ENCODE measurements at places on chromosomes 11 and 22.
A peak's percentile ranks its signal among the peaks of the same experiment; 100 is the strongest.

- no peak for DNase-seq
These were observed 41.0 kb upstream of the PARVG start for GRCh38 chr22:44139773-44140172.

- DNase-seq, result no peak
These were observed 14.1 kb downstream of the PIK3IP1 start for GRCh38 chr22:31278151-31278621.

GRCh38 chr22:40128989-40129388 is 48.7 kb upstream of the TNRC6B start:
- no peak for DNase-seq

GRCh38 chr11:114621072-114621471 is 25.5 kb upstream of the NXPE4 start:
- no peak for DNase-seq

GRCh38 chr11:368414-369335 is 624 bp upstream of the B4GALNT4 start:
- no peak for DNase-seq

- DNase-seq, result peak; percentile 12
These were observed 1.4 kb upstream of the NEFH start for GRCh38 chr22:29478326-29479276.

DNA sequence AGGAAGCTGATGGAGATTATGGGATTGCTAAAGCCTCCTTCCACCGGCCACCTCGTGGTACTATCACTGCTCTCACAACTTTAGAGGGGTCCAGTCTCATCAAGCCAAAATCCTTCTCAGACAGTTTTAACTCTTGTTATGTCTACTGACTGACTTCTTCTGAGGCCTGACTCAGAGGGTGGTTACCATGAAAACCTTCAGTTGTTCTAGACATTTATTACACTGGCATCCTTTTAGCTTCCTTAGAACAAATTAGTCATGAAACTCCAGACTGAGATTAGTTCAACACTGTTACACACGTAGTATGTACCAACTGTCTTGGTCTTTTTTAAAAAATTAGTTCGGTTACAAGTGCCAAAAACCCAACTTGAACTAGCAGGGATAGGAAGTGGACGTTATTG is 7.5 kb downstream of the DIXDC1 start:
- DNase-seq, result no peak

DNA sequence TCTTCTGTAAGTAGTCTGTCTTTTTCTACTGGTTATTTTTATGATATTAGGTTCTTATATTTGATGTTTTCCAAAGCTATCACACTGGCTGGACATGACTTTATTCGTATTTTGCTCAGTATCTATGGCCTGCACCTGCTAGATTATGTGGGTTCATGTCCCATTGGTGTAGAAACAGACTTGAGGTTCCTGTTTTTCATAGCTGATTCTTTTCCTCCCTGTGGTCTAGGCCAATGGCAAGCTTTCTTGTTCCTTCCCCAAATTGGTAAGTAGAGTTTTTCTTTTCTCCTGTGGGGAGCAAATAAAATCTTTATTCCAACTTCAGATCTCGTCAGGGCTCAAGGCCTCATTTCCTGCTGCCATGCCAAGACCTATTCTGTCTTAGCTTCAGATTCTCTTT is 30.2 kb upstream of the SWAP70 start:
- no peak for DNase-seq

GRCh38 chr22:28563636-28564035 is 116.0 kb downstream of the TTC28 start:
- DNase-seq, result no peak

GRCh38 chr11:69674267-69674885 is 777 bp downstream of the LTO1 start:
- no peak for DNase-seq

DNA sequence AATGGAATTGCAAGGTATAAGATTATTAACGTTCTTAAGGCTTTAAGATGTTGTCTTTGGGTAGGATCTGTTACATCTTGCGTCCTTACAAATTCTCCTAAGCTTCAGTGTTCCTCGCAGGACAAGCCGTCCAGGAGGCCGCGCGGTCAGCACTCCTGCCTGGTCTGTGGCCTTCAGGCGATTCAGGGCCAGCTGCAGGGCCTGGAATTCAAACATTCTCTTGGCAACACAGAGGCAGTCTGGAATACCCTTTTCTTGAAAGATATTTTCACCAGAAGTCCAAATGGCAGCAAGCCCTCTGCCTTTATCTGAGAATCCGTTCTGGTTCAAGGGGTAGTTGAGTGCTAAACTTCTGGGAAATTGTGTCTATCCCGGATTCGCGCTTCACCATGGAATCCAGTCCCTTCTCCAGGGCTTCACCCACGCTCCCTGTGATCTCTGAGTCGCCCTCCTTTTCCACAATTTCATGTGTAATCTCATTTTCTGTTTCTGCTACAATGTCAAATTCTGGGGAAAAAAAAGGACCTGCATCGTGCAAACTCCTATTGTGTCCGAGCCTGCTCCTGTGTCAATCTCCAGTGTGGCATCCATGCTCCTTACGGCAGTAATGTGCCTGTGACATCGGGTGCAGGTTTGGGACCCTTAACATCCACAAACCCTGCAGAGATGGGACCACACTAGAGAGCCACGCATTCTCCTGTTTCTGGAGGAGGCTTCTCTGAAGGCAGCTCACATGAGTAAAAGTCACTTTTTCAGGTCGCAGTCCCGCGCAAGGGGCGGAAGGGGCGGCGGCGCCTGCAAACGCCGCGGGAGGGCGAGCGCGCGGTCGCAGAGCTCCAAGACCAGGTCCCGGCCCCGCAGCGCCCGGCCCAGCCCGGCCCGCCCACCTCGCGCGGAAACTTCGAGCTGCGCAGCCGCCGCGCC is 25.4 kb upstream of the SORL1 start:
- no peak for DNase-seq

DNA sequence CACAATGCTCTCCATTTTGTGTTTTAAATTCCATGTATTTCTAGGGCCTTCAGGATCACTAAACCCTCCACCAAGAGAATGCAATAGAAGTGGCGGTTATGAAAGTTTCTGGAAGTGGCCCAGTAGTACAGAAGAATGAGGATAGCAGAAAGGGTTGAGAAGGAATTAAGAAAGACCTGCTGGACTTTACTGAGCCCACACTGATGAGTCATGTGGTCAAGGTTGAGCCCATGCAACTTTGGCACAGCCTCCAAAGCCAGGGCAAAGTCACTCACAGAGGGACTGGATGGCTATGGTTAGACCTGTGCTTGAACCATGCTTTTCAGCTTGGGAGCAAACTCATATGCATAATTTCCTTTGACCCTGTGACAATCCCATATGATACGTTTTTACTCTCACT is 102.9 kb upstream of the PLET1 start:
- DNase-seq, result no peak

GRCh38 chr11:25992294-25992693 is 339.6 kb upstream of the ANO3 start:
- DNase-seq, result no peak

GRCh38 chr11:57368106-57368844 is 12.7 kb downstream of the PRG3 start:
- DNase-seq, result no peak

GRCh38 chr22:20624161-20624616 is 116.8 kb downstream of the MED15 start:
- no peak for DNase-seq

DNA sequence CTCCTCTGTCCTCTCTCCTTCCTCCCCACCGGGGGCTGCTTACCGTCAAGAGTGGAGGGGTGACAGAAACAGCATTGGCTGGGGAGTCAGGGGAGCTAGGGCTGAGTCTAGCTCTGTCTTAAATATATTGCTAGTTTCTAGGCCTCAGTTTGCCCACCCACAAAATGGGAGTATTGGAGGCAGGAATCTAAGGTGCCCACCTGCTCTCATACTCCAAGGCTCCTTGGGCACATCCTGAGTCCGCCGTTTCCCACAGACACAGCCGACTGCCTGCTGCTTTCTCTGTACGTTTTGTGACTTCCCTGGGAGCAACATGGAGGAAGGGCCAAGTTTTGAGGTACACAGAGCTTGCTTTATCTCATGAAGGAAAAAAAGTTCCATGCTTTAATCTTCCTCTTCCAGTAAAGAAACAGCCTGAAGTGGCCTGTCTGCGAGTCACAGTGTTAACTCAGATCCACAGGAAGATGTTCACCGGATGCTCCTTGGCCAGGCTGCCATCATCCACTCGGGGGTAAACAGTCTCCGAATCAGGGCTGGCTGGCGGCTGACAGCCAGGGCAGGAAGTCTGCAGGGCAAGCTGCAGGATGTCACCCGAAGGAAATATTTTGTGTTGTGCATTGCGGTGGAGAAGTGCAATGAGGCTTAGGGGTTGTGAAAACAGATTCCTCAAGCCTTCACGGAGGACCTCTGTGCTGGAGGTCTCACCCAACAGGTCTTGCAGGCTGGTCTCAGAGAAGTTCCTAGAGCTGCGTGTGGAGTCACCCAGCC is 11.0 kb upstream of the CERK start:
- DNase-seq, result peak; percentile 75

GRCh38 chr22:31876156-31876920 is 68.0 kb upstream of the YWHAH start:
- DNase-seq, result no peak

- DNase-seq, result no peak
These were observed 826 bp upstream of the EEF1G start for GRCh38 chr11:62574363-62575071.

DNA sequence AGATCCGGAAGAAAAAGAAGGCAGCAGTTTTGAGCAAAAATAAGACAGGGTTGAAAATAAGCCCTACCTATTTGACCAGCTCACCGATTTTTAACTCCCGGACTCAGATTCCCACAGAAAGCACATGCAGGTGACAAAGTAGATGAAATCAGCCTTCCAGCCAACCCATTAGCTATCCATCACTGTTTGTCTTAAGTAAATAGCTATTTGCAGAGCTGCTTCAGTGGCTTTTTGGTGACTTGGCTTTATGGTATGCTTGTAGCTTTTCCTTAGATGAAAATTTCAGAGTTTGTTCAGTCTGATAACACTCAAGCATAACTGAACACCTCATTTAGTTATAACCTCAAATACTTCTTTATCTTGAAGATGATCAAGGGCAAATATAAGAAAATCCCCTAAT is 192.6 kb downstream of the HIPK3 start:
- no peak for DNase-seq

DNA sequence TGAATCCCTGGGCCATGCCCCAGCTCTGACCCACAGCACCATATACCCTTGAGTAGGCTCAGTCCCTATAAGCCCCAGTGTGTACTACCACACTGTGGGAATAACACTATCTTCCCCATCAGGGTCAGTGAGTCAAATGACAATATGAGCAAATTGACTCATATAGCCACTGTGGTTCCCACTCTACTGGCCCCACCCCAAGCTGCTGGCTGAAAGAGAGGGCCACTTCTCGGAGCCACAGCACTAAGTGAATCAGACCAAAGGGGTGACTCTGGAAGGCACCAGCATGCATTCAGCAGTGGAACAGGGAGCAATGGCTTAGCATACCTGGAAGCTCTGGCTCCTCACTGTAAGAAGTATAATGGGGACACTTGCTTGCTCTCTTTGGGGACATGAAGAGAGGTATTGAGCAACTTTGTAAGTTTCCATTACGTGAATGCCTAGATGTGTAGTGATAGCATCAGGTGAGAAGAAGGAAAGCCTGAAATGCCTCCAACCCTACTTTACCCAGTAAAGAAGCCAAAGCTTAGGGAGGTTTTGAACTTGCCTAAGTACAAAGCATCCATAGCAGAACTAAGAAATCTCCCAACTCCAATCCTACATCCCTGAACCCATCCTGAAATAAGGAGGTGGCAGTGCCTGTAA is 13.5 kb downstream of the CD59 start:
- DNase-seq, result no peak

- no peak for DNase-seq
These were observed 28.6 kb downstream of the PARVG start for GRCh38 chr22:44209343-44209742.

DNA sequence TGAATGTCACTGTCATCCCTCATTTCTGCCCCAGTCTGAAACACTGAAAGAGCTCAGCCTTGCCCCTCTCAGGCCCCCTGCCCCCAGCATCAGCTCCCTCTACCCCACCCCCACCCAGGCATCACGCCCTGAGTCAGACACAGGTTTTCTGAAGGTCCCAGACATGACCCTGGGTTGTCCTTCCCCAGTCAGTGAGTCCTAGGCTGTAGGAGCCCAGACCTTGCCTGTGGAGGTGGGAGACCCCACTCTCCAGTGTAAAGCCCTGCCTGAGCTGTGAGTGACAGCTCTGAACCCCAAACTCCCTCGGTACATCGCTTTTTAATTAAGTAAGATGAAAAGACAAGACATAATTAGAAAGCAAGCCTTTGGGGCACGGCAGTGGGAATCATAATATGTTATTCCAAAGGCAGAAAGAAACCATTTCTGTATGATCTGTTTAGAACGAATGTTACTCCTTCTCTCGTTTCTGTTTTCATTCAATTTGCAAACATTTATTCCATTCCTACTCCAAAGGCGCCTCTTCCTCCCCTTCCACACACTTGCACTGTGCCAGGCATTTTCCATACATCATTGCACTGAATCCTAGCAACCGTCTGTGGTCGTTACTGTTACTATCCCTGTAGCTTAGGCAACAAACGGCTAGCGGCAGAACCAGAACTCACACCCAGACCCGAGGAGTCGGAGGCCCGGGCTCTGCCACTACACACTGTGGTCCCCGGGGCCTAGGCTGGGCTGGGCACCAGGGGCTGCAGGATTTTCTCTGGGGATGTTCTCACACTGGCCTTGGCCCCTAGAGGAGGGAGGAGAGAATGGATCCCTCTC is 63.4 kb downstream of the CD6 start:
- no peak for DNase-seq

- no peak for DNase-seq
These were observed 15.5 kb downstream of the TSKU start for GRCh38 chr11:76798671-76799065.

GRCh38 chr11:73468590-73469161 is 92.5 kb downstream of the RELT start:
- no peak for DNase-seq

GRCh38 chr22:49208004-49208402 is 619.7 kb downstream of the BRD1 start:
- DNase-seq, result no peak

- no peak for DNase-seq
These were observed 71.8 kb downstream of the PHF21A start for GRCh38 chr11:46049325-46049897.

- no peak for DNase-seq
These were observed 22.1 kb downstream of the FLI1 start for GRCh38 chr11:128715691-128716561.

DNA sequence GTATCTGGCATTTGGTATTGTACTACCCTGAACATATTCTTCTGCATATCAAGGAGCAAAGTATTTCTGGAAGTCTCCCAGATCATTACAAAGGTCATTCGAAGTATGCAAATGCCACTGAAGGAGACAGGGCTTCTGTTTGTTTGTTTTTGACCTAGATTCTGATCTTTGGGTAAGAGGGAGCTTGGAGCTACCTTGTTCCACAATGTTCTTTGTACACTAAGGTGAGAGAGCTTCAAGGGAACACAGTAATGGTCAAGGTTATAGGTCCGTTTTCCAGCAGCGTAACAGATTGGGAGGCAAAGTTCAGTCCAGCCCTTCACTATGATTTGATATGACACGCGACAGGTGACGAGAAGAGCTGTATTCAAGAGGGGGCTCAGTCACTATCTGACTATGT is 10.0 kb downstream of the OPCML start:
- DNase-seq, result no peak
